Activated CD4-positive, alpha-beta T cell treated with anti-CD3 and anti-CD28 coated beads for 4 hours (primary cell): ENCODE measurements at places on chromosomes 11 and 22.
A peak's percentile ranks its signal among the peaks of the same experiment; 100 is the strongest.

- DNase-seq = no peak
Measured at GRCh38 chr22:24593836-24594568, 1.1 kb upstream of the LRRC75B start.

GRCh38 chr11:127711748-127712147, 711.2 kb upstream of the KIRREL3 start:
- DNase-seq = no peak

- no peak for DNase-seq
Measured at GRCh38 chr11:97009613-97010012, 619.8 kb downstream of the JRKL start.

DNA sequence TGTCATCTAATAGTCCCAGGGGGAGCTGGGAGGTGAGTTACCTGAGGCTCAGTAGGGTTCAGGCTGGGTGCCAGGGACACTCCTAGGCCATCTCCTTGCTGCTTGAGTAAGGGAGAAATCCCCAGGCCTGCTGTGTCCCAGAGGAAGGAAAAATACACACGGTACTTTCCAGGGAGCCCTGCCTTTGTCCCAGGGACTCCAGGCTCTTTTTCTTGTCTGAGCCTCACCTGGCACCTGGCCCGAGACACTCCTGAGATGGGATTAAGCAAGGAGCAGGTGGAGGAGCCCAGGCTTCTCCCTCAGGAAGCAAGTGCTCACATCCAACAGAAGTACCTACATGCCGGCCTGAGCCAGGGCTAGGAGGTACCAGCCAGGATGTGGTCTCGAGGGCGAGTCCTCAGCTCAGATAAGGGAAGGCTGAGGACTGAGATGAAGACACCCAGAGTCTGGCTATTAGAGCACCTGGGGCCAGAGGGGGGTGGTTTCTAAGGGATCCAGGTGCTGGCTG, 899 bp upstream of the KLHDC7B start:
- no peak for DNase-seq

DNA sequence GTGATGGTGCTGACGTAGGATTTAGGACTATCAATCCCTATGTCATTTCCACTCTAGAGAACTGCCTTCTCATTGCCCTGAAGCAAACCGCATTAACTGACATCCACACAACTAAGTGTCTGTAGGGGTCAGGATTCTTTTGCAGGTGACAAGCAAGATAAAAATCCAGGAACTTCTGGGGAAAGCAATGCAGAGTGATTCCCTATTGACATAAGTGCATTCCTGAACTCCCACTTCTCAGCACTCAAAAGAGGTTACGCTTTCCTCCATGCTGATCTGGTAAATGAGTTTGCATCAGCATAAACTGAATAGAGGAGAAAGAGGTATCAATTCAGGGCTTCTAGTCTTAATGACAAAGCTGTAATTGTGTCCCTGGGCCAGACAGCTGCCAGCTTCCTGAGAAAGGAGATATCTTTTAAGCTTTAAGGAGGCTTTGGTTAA, 224.6 kb upstream of the ISX start:
- DNase-seq = no peak

DNA sequence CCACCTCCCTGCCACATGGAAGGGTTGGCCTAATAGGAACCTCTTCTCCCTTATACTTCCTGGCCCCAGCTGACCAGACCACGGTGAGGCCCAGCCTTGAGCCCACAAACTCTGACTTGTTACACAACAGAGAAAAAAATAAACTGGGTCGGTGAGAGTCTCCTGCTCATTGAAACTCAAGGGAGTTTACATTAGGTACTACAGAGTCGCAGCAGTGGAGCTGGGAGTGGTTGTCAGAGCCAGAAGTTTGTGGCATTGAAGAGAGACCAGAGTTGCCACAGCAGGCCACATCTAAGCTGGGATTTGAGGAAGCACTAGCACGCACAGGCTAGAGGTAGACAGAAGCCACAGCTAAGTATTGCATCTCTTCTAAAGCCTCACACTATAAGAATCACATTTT, 296.2 kb downstream of the DDX10 start:
- DNase-seq = no peak

GRCh38 chr22:20550851-20551744, 43.7 kb downstream of the MED15 start:
- DNase-seq = peak; percentile 58

DNA sequence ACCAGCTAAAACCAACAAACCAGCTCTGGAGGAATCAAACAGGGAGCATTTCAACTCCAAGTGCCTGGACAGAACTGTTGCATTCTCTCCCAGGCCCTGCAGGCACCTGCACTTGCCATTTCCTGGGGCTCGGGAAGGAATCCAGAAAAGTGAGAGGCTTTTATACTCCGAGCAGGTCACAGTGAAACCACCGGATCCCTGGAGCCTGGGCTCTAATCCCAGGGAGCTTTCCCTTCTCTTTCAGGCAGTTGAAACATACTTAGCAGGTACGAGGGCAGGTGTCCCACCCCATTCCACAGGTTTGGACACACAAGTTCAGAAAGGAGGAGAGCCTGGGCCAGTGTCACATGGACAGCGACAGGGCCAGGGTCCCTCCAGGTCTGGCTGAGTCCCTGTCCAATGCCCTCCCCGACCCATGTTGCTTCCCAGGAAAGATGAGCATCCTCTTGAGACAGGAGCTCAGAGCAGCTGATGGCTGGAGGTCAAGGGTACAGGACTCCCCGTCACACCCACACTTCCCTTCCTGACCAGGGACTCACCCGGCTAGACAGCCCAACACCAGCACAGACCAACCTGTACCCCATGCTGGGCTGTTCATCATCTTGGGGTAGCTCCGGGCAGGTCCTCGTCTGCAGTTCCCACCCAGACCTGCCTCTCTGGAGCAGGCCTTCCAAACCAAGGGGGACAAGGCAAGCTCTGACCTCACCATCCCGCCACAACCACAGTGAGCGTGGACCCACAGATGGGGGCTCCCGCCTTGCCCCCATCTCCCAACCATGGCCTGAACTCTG, 49.9 kb upstream of the CD5 start:
- no peak for DNase-seq

DNA sequence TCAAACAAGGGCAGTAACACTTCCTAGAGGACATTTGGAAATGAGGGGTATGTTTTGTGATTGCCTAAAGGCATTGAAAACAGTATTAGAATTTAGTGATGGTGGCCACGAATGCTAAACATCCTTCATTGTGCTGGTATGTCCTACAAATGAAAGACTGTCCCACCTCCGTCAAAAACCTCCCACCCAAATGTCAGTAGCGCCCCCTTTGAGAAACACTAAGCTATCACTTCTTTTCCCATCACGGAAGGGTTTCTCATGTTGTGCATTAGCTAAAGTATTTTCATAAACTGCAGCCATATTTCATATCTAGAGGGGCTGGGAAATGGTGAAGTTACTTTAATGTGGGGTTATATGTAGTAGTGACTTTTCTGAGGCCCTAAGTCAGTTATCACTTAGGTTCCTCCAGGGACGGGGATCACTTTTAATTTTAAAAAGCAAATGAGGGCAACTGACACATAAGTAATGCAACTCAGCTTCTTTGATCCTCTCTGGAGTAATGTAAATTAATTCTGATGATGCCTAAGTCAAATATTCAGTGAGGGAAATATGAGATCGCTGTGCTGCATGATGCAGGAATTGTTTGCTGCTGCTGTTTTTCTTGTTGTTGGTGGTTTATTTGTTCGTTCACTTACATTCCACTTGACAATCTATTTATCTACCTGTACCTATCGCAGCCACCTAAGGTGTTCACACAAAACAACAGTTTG, 1403.4 kb upstream of the TENM4 start:
- no peak for DNase-seq

GRCh38 chr11:90699791-90700400, 477.0 kb upstream of the CHORDC1 start:
- DNase-seq = no peak

- no peak for DNase-seq
Measured at GRCh38 chr11:112195951-112196351, 20.6 kb downstream of the BCO2 start.

DNA sequence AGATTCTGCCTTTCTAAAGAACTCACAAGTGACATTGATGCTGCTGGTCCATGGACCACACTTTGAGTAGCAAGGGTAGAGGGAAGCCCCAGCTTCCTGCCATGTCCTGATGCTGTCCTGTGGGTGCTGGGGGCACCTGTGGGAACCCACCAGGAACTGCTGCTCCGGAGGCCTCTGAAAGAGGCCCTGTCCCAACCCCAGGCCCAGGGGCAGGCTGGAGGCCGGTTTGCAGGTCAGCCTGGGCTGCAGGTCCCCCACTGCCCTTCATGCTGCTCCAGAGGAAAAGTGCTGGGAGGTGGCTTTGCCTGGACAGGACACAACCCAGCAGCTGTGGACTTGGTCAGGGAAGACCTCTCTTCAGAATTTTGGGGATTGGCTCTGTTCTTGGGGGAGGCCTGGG, 44.8 kb upstream of the SLC22A12 start:
- no peak for DNase-seq

- DNase-seq = no peak
Measured at GRCh38 chr22:26168330-26168851, 871 bp upstream of the SEZ6L start.

DNA sequence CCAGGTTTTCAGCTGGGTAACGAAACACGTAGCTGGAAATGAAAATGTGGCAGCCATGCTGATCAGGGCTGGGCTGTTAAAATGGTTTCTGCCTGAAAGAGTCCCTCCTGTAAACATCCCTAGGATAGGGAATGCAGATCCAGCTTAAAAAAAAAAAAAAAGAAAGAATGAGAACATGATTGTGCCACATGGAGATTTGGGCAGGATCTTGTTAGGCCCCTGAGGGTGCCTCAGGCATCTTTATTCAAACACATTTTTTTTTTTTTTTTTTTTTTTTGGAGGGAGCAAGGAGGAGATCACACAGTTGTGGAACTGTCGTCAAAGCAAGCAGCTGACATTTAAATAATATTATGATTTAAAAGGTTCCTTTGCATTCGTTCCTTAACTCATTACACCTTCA, 900.3 kb downstream of the OPCML start:
- no peak for DNase-seq

DNA sequence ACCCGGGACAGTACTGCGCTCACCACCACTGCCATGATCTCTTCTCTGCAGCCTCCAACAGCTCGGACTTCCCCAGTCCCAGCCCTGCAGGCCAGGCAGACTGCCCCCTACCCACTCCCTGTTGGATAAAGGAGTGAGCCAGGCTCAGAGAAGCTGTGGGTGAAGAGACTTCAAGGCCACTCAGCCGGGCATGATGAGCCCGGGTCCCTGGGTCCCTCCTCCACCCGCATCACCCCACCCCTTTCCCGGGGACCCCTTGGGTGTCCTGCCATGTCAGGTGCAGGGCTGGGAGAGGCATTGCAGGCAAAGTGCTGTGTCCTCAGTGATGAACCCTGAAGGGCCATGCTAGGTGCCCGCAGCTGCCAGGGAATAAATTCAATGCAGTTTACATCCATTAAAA, 14.5 kb downstream of the LSP1 start:
- DNase-seq = no peak

GRCh38 chr11:409600-410483, 5.0 kb downstream of the SIGIRR start:
- DNase-seq = no peak

DNA sequence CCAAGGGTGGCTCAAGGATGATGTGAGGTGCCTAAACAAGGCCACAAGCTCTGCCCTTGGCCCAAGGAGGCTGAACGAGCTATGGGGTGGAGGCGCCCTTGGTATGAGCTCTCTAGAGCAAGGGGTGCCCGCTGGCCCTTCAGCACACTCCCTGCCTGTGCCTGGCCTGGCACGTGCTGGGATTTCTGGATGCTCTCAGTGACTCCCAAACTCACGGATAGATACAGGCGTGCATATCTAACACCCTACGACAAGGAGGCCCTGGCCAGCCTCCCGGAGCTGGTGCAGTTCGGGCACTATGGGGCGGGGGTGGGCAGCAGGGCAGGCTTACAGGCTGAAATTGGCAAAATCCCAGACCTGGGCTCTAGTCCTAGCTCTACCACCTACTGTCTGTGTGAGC, 30.6 kb downstream of the SCUBE1 start:
- no peak for DNase-seq

GRCh38 chr11:103111400-103111799, 2.2 kb downstream of the DYNC2H1 start:
- DNase-seq = no peak

DNA sequence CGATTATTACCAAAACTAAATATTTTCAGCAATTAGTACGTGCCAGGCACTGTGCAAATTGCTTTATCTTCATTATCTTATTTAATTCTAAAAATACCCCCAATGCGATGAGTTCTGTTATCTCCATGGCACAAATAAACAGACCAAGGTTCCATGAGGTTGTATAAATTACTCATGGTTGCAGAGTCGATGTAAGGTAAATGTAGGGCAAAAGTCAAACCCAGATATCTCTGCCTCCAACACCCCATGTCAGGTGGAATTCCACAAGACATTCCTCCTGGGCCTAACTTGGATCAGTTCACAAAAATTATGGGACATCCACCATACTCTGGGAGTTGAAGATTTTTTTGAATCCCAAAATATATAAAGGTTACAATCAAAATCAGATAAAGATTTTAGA, 43.7 kb downstream of the ISX start:
- no peak for DNase-seq

- DNase-seq = no peak
Measured at GRCh38 chr11:42536611-42537360, 775.0 kb upstream of the API5 start.

DNA sequence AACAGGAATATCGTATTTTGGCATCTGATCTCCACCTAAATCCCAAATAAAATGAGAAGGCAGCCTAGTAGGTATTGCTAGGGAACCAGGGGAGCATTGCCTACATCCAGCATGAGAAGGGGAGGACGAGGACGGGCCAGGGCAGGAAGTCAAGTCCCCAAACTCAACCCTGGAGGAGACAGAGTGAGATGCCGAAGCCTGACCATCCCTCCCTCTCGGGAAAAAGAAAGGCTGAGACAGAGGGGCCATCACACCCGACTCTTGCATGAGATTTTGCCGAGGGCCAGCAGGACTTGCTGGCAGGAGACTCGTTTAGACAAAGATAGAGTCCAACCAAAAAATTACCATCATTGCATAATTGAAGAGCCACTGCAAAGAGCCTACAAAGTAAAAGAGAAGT, 50.2 kb upstream of the SPATA19 start:
- no peak for DNase-seq

DNA sequence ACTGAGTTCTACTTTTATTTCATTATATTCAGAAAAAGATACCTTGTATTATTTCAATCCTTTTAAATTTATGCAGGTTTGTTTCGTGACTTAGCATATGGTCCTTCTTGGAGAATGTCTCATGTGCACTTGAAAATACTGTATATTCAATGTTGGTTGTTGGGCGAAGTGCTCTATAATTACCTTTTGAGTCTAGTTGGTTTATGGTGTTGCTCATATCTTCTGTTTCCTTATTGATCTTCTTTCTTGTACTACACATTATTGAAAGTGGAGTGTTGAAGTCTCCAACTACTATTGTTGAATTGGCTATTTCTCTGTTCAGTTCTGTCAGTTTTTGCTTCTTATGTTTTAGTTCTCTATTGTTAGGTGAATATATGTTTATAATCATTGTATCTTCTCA, 90.4 kb downstream of the KCNQ1OT1 start:
- DNase-seq = no peak

- no peak for DNase-seq
Measured at GRCh38 chr22:17827466-17827865, 53.2 kb upstream of the BID start.

DNA sequence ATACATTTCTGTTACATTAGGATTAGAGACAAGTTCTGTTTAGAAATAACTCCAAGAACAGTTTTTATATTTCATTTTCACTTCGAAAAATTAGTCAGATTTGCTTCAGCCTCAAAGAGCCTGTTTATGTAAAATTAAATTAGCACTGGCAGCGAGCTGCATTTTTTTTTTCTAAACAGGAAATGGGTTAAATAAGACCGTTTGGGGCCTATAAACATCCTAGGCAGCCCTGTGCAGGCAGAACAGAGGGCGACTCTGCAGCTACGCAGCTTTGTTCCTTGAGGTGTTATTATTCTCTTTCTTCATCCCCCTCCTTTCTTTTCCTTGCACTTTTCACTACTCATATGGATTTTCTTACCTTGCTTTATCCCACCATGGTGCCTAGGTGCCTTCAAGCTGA, 48.7 kb downstream of the CWC15 start:
- DNase-seq = no peak
